ENCODE measurements at places on chromosomes 6 and 20. TPM values are rescaled to one million over a fixed set of nuclear protein-coding genes. Genes with fewer than 3 reads are reported as not detected.

Gene CST2
- polyA plus RNA-seq = not detected

Gene TNFRSF21
- polyA plus RNA-seq = 27.5 TPM

DNA sequence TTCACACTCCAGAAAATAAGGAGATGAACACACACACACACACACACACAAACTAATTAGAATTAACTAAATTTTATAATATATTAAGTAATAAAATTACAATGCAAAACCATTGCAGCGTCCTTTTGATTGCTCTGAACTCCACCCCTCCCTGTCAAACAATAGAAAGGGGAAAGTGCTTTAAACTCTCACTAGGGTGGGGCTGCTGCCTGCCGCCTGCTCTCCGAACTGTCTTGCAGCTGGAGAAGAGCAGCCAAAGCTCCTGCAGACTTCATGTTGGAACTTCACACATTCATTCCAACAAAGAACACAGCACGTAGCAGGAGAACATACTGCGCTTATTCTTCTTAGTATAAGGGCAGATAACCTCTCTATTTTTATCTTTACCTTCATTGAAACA lies 83.2 kb downstream of the GCLC start:
- no peak overlapping the region for H3K4me3 ChIP-seq
- no peaks in the 10 kb centered on the region for H3K36me3 ChIP-seq

Gene SUMO4
- polyA plus RNA-seq = 0.10 TPM

Gene CASS4
- 0.17 TPM for polyA plus RNA-seq

Gene E2F1
- 22.5 TPM for polyA plus RNA-seq

Gene RFX6
- not detected for polyA plus RNA-seq

Gene FAM83B
- not detected for polyA plus RNA-seq

DNA sequence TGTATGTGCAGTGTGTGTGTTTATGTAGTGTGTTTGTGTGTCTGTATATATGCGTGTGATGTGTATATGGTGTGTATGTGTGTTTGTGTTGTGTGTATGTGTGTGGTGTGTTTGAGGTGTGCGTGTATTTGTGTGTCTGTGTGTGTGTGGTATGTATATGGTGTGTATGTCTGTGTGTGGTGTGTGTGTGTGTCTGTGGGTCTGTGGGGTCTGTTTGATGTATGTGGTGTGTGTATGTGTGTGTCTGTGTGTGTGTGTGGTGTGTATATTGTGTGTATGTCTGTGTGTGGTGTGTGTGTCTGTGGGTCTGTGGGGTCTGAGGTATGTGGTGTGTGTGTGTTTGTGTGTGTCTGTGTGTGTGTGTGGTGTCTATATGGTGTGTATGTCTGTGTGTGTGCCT lies 10.8 kb upstream of the MYT1 start:
- no peak overlapping the region for H3K27ac ChIP-seq
- peaks cover 45% of the 10 kb centered on the region for H3K27me3 ChIP-seq
- H3K36me3 ChIP-seq = no peaks in the 10 kb centered on the region
- no peak overlapping the region for H3K4me3 ChIP-seq
- DNase-seq = no peak
- peaks cover 33% of the 10 kb centered on the region for H3K4me1 ChIP-seq

GRCh38 chr20:25484911-25485511 lies 77.5 kb downstream of the GINS1 start:
- peaks cover 44% of the 10 kb centered on the region for H3K36me3 ChIP-seq
- H3K27ac ChIP-seq = no peak overlapping the region
- no peak overlapping the region for H3K4me3 ChIP-seq
- no peaks in the 10 kb centered on the region for H3K27me3 ChIP-seq
- no peak for DNase-seq
